Stimulated activated CD4-positive, alpha-beta T cell treated with anti-CD3 and anti-CD28 coated beads, Interleukin-15, amount 100 ng/mL, for 1 hour (primary cell): ENCODE measurements at places on chromosomes 6 and 20.

DNA sequence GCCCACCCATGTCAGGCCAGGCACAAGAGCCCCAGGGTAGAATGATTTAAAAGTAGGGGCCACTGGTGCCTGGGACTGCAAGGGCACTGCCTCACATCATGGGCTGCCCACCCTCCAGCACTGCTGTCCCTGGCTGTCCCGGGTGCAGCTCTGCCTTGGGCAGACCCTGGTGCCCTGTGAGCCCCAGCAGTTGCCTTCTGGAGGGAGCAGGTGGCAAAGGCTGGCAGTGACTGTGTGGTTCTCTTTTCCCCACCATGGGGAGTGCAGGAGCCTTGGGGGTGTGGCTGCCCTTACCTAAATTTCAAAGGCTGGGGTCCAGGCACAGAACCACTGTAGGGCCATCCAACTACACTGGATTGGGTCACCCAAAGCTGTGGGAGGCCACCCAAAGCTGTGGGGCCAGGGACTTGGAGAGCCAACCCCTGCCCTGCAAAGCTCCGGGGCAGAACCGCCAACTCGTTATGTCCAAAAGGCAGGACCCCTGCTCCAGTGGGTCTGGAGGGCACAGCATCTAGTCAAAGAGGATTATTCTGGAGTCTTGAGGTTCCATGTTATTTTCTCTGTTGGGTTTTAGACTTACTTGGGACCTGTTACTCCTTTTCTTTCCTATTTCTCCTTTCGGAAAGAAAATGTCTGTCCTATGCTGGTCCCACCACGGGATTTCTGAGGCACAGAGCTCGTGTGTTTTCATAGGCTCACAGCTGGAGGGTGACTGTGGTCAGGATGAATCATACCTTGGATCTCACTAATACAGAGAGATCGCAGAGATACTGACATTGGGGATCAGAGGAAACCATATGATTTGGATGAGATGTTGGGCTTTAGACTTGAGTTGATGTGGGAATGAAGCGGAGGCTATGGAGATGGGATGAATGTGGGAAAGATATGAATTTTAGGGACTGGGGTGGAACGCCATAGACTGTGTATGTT, 65.3 kb downstream of the RAMACL start:
- DNase-seq = no peak

- DNase-seq = no peak
Measured at GRCh38 chr6:143160439-143161220, 99.9 kb downstream of the AIG1 start.

- no peak for DNase-seq
Measured at GRCh38 chr6:29528300-29528931, 31.1 kb downstream of the UBD start.

GRCh38 chr6:161444464-161444863, 170.6 kb upstream of the AGPAT4 start:
- DNase-seq = no peak

GRCh38 chr6:43101497-43101896, 25.4 kb downstream of the PTK7 start:
- no peak for DNase-seq

DNA sequence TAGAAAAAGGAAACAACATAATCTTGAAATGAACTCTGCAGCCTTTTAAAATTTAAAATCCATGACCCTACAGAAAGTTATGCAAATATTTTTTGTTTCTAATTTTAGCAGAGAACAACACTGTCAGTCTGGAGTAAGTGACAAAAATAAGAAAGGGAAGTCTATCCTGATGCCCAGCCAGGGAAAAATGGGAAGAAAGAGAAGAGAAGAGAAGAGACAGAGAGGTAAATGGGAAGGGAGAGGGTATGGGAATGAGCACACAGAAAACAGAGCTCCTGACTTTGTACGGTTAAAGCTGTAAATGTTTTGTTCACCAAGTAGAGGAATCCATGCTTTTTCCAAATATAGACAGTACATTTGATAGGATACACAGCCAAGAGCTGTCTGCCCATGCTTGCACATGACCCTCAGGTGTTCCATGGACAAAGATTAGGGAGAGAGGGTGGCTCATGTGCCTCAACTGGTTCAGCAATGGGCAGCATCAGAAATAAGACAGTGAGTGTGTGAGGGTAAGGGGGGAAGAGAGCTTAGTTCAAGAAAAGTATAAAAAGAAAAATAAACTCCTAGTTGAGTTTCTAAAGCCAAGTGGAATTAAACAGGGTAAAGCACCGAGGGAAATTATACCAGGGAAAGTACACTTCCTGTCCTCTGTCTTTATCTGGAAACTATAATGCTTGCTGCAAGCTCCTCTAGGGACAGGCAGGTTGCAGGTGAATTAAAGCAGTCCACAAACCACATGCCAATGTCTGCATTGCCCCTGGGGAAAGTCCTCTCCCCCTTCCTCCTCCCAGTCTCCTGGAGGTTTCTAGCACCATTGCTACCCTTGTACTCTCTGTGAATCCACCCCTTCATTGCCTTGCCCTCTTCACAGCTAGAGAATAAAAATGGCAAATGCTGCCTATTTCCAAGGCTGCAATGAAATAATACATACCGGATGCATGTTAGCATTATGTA, 30.0 kb downstream of the MAP3K5 start:
- no peak for DNase-seq

GRCh38 chr6:144231721-144232120, 53.4 kb upstream of the UTRN start:
- DNase-seq = no peak

DNA sequence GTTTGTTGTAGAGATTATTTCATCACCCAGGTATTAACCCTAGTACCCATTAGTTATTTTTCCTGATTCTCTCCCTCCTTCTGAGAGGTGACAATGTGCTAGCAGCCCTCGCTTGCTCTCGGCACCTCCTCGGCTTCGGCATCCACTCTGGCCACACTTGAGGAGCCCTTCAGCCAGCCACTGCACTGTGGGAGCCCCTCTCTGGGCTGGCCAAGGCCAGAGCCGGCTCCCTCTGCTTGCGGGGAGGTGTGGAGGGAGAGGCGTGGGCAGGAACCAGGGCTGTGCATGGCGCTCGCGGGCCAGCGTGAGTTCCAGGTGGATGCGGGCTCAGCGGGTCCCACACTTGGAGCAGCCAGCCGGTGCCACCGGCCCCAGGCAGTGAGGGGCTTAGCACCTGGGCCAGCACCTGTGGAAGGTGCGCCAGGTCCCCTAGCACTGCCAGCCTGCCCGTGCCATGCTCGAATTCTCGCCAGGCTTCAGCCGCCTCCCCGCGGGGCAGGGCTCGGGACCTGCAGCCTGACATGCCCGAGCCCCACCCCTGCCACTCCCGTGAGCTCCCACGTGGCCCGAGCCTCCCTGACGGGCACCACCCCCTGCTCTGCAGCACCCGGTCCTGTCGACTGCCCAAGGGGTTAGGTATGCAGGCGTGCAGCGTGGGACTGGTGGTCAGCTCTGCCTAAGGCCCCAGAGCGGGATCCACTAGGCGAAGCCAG, 221.9 kb downstream of the WDR27 start:
- no peak for DNase-seq

DNA sequence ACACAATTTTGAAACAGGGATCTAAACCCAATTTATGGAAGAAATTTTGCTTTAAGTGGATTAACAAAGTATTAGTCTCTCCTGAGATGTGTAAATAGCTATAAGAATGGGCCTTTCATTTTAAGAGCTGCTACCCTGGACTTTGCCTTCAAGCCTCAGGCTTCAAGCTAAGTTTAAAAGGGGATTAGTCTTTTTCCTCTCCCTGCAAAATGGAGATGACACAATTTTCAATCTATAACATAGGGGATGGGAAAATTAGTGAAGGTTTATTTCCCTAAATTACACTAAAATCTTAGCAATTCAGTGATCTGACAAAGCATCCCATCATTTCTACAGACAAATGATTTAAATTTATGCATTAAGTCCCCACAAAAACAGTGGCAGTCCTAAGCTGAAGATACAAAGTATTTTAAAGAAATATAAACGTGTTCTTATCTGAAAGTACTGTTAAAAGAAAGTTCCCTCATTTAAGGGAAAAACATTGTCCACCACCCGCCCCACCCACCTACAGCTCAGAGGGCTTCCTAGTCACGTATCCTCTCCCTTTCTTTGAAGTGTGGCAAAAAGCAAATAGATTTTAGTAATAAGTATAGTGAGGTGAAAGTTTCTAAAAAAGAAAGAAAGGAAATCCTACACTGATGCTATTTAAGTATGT, 14.5 kb downstream of the ARHGAP18 start:
- DNase-seq = no peak

DNA sequence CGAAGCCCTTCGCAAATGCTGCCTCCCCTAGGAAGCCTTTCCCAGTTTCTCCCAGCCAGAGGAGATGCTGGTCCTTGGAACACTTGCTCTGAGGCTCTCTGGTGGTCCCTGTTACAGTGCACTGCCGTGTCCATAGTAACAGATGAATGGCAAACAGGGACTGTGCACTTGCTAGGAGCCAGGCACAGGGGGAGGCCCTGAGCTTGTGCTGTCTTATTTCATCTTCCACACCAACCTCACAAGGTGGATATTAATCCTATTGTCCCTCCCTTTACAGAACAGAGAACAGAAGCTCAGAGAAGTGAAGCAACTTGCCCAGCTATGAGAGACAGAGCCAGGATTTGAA, 19.0 kb downstream of the SRC start:
- no peak for DNase-seq
